CD14-positive monocyte (primary cell): ENCODE measurements at places on chromosomes 1 and 21. TPM values are rescaled to one million over a fixed set of nuclear protein-coding genes. Genes with fewer than 3 reads are reported as not detected.

PTPN7 gene
- polyA plus RNA-seq = 4.0 TPM

CFHR2 gene
- polyA plus RNA-seq = not detected

SUSD4 gene
- 0.34 TPM for polyA plus RNA-seq

RIMS3 gene
- 0.26 TPM for polyA plus RNA-seq

AGMAT gene
- polyA plus RNA-seq = not detected

OLIG2 gene
- polyA plus RNA-seq = 0.10 and 0.20 TPM in 2 replicates

- no peak for DNase-seq
Measured at GRCh38 chr21:46025113-46025770, 43.7 kb downstream of the COL6A1 start.

DNA sequence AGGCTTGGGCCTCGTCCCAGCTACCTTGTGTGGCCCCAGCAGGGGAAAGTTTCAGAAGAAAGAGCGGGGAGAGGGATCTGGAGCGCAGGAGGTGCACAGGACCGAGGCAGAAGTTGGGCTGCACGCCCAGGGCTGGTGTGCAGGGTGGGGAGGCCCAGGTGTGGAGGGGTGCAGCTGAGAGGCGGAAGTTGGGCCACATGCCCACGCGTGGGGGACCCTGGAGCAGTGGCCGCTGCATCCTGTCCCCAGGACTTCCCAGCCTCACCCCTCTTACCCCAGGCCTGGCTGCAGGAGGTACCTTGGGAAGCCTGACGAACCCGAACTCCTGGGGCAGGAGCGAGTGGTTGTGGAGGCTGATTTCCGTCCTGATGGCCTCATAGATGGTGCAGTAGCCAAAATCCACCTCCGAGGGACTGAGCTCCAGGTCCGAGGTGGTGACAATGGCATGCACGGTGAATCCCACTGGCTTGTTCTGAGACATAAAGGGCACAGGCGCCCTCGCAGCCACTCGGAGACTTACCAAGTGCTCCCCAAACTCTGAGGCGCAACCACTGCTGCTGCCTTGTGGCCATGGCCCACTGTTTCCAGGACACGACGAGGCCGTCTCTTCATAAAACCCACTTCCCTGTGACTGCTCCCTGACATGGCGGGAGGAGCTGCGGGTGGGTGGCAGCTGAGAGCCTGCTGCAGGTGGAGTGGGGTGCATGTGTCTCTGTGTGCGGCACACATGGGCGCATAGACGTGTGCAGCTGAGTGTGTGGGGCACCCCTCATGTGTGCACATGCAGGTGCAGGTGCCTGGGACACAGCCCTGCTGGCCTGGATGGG, 20.4 kb upstream of the TMEM52 start:
- DNase-seq = no peak

GRCh38 chr1:114428083-114428754, 82.8 kb downstream of the TRIM33 start:
- no peak for DNase-seq

- no peak for DNase-seq
Measured at GRCh38 chr1:231517076-231517475, 11.4 kb upstream of the TSNAX start.

- DNase-seq = no peak
Measured at GRCh38 chr21:45557616-45558043, 15.4 kb upstream of the SLC19A1 start.

GRCh38 chr1:183910845-183911244, 105.9 kb downstream of the RGL1 start:
- no peak for DNase-seq

GRCh38 chr1:163082971-163083370, 13.8 kb downstream of the RGS4 start:
- DNase-seq = no peak
